Pancreas (tissue), 10 donors: ENCODE measurements at places on chromosomes 2 and 18.

DNA sequence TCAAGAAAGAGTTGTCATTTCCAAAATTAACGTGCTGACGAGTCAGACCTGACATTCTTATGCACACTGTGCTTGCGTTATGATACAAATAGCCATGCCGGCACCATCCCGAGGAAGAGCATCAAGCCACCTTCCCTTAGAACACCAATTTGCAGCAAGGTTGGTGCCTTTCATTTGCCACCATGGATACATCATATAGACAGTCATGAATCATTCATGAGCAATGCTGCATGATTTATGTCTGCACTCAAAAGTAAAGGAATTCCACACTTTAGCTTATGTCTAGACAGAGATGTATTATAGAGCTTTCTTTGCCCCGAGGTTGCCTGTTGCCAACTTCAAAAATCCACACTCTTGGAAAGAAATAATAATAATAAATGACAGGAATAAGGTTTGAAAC, 166.9 kb downstream of the VWC2L start:
- DNase-seq = no peak

DNA sequence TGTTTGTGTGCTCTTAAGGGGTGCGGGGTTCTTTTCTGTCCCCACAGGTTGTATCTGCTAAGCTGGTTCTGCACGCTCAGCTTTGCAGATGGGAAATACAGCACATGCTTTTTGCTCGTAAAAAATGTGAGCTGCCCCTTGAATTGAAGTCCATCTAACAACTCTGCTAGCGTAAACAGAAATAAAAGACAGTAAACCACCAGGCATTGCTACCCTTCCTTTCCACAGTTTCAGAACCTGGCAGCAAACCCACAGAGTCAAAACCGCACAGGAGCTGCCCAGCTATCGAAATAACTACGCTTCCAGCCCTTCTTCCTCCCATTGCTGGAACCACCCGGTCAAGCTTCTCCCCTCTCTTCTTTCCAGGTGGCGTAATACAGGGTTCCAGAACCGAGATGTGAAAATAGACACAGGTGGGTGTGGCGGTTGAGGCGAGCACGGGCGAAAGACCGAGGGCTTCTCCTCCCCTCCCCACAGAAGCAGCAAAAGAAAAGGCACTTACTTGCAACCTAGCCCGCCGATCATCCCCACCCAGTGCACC, 479 bp downstream of the SCN9A start:
- DNase-seq = no peak

DNA sequence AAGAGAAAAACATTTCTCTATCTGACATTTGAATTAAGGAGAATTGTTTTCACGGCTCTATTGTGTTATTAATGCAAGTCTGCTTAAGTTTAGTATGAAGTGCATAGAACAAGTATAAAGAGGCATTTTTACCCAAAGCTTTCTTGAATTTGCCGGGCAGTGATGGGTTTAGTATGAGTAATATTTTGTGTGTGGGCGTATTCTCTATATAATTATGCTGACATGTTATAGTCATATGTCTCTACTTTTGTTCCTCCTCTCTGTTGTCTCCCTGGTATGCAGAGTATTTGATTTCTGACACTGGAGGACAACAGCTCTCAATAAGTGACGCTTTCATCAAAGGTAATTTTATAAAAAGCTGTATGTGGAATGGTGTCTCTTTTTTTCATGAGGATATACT, 45.9 kb downstream of the PIKFYVE start:
- no peak for DNase-seq

DNA sequence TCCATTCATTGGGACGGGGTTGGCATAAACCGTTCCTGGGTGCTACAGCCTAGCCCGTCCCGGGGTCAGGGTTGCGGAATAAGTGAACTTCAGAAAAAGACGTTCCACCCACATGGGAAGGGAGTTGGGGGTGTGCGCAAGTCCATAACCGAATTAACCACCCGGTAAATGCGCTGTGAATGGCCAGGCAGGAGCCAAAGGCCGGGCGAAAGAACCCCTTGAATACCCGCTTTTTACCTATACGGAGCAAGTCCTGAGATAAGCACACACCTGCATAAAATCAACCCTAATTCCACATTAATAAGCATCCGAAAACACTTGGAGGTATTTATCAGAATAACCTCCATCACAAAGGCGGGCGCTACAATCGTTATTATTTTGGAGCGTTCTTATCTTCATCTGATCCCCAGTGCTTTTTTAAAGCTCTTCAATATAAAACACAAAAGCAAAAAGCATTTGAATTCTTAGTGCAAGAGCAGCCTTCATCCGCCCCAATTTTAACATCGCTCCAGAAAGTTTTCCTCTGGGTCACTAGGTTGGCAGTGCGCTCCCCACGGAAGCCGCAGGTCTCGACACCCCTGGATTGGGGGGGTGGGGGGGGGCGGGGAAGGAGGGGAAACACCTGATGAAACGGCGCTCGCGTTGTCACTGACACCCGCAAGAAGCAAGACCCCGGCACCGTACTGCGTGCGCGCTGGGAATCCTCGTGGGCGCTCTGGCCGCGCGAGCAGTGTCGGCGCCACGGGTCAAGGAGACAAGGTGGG, 1.2 kb downstream of the SATB2 start:
- DNase-seq = no peak

DNA sequence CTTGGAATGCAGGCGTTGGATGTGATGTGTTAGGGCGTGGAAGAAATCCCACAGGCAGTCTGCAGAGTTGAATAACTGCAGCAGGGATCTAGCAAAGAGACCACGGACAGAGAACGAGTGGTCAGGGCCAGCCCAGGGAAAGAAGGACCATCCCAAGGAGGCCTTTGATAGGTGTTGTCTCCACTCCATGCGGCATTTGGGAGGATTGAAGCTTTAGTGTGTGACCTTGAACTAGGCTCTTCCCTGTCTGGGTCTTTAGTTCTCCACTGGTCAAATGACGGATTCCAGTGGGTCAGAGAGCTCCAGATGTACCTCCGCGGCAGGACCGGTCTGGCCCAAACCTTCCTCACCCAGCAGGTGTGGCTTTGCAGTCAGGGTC, 18.4 kb downstream of the GREB1 start:
- no peak for DNase-seq

- peak; percentile 24 for DNase-seq
These were observed at the start of gene HOXD1 for GRCh38 chr2:176187899-176188773. Gene HOXD1 (plus strand): TSS chr2:176188668. CDS start chr2:176188802, 134 bp downstream.

DNA sequence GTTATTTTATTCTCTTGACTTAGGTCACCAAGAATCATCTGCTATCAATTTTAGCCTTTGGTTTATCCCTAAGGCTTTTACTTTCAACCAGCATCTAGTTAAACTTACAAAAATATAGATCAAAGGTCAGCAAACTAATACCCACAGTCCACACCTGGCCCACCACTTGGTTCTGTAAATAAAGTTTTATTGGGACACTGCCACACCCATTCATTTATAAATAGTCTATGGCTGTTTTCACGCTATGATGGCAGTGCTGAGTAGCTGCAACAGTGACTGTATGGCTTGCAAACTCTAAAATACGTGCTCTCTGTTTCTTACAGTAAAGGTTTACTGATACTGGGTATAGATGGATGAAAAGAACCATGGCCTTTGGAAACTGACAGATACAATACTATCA, 107.0 kb downstream of the MEP1B start:
- DNase-seq = no peak

DNA sequence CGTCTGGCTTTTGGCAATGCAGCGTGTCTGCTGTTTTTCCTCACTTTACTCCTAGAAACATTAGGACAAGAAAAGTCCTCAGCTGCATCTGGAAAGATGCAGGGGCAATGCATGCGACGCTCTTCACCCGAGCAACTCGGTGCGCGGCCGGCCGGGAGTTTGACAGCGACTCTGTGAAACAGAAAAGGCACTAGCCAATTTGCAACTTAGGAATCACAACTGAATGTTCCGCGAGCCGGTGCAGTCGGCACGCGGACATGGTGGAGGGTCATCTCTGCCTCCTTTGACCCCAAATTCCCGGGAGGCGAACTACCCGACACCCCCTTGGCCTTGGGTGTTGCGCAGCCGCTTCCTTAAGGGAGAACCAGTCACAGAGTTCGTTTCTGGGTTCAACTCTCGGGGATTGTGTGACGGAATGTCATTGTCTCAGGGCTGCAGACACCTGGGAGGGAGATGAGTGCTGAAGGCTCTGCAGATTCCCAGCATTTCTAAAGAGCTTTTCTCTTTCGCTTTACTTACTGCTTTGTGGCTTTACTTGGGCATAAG, 9.8 kb downstream of the NR4A2 start:
- no peak for DNase-seq

DNA sequence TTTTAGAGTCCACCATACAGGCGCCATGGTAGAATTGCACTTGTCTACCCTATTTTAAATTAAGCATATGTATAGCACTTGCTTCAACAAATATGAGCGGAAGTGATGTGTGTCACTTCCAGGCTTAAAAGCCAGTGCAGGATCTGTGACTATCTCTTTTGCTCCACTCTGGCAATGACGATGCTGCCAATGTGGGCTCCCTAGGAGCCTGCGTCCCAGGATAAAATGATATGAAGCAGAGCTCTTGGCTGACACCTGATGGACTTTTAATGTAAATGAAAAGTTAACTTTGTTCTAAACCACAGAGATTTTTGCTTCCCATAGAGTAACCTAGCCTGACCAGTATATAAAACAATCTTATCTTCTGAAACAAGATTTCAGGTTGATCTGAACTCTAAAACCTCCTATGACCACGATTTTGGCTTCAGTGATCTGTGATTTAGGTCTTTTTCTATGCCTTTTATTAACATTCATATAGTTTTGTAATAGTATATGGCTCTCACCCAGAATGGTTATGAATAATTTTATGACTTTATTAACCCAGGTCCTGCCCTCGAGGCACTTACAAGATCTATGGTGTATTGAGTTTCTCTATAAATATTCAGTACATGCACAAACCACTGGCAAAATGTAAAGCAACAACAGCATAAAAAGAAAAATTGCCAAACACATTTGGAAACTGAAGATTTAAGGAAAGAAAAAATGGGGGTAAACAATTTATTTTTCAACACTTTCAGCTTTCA, 422.5 kb upstream of the PIK3C3 start:
- no peak for DNase-seq

DNA sequence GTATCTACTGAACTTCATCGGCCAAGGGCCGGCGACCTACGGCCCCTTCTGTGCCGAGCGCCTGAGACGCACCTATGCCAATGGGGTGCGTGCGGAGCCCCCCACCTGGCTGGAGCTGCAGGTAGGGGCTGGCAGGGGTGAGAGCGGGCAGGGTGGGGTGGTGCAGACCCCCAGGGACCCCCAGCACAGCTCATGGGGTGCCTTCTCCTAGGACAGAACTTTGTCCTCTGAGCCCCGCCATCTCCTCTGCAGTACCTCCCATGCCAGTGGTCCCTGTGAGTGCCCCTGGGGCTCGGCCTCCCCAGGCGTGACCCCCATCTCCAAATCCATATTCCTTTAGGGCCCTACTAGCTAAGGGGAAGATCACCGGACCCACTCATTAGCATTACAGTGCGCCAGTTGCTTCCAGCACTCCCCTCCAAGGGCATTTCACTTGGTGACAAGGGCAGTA, 23.9 kb upstream of the GPR17 start:
- DNase-seq = no peak

- no peak for DNase-seq
These were observed 49.6 kb downstream of the LINC00305 start for GRCh38 chr18:64099244-64099643.

GRCh38 chr2:62968668-62969067, 82.0 kb upstream of the OTX1 start:
- no peak for DNase-seq

DNA sequence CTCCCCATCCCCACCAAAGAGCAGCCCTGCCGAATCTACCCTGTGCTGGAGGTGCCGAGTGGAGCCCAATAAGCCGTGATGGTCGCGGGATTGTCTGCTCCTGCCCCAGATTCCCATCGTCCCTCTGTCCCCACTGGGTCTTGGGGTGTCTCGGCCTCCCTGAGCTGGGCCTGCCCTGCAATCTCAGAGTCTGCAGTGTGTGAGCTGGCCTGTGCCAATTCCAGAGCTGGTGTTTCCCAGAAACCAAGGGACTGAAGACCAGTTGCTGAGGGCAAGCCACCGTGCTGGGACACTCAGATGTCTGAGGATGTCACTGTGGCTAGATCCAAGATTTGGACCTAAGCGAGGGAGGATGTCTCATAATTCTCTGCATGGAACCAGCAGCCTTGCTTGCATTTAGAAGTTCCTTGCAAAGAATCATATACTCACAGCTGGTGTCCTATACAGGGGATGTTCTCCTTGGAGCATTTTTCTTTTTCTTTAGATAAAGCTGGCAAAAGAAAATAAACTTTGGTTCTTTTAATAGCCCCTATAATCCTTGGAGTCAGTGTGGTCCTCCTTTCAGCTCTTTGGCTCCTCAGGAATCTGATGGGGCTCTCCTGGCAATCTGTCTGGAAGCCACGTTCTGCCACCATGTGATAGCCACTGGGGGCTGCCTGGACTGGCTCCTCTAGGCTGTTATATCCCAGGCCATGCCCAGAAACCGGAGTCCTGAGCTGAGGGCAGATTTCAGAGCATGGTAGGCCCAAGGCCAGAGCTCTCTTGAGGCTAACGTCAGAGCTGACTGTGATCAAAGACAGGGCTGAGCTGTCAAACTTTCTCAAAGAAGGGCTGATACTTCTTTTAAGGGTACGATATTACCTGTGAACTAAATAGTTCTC, 140.1 kb upstream of the HAAO start:
- DNase-seq = no peak

- no peak for DNase-seq
These were observed 19.4 kb downstream of the SERPINB13 start for GRCh38 chr18:63606526-63606925.

DNA sequence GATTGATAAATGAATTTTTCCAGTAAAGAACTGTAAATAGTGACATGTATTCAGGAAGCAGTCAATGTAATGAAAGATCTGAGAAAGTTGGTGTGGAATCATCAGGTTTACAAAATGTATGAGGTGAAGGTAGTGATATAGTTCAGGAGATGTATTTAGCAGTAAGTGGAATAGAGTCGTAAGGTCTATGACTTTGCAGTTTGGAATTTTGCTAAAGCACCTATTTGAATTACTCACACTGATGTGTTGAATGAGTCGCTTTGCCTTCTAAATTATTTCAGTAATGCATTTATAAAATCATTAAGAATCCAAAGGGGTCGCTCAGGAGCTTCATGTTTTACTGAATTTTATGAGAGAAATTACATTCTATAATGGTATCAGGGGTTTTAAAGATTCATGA, 713.7 kb downstream of the DSC3 start:
- no peak for DNase-seq

DNA sequence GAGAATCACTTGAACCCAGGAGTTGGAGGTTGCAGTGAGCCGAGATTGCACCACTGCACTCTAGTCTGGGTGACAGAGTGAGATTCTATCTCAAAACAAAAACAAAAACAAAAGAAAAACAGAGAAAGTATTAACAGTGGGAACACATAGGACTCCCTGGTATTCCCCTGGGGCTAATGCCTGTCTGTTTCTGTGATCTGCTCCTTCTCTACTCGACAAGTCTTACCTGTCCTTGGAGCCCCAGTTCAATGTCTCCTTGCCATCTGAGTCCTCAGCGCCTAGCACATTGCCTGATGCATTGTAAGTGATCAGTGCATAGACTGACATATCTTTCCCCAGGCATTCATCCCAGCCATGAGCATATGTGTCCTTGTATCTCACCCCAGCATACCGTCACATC, 85.8 kb downstream of the ASAP2 start:
- DNase-seq = no peak
